ENCODE measurements at places on chromosomes 12 and 14. TPM values are rescaled to one million over a fixed set of nuclear protein-coding genes. Genes with fewer than 3 reads are reported as not detected.
A peak's percentile ranks its signal among the peaks of the same experiment; 100 is the strongest.

The ATL1 gene
- total RNA-seq: 15.8 TPM

The ESPL1 gene
- 0.17 TPM for total RNA-seq

The PRPH gene
- total RNA-seq: 24.5 TPM

- H3K4me3 ChIP-seq: no peak overlapping the region
- H3K27ac ChIP-seq: peak overlapping the region; percentile 91
- peaks cover 33% of the 10 kb centered on the region for H3K36me3 ChIP-seq
- DNase-seq: no peak
- no peaks in the 10 kb centered on the region for H3K27me3 ChIP-seq
Measured at GRCh38 chr12:124454735-124455134, 112.7 kb downstream of the NCOR2 start.

GRCh38 chr12:58787021-58787760 is 133.1 kb downstream of the LRIG3 start:
- no peak for DNase-seq
- no peaks in the 10 kb centered on the region for H3K36me3 ChIP-seq
- no peaks in the 10 kb centered on the region for H3K4me1 ChIP-seq
- H3K4me3 ChIP-seq: no peak overlapping the region
- H3K27me3 ChIP-seq: no peaks in the 10 kb centered on the region

DNA sequence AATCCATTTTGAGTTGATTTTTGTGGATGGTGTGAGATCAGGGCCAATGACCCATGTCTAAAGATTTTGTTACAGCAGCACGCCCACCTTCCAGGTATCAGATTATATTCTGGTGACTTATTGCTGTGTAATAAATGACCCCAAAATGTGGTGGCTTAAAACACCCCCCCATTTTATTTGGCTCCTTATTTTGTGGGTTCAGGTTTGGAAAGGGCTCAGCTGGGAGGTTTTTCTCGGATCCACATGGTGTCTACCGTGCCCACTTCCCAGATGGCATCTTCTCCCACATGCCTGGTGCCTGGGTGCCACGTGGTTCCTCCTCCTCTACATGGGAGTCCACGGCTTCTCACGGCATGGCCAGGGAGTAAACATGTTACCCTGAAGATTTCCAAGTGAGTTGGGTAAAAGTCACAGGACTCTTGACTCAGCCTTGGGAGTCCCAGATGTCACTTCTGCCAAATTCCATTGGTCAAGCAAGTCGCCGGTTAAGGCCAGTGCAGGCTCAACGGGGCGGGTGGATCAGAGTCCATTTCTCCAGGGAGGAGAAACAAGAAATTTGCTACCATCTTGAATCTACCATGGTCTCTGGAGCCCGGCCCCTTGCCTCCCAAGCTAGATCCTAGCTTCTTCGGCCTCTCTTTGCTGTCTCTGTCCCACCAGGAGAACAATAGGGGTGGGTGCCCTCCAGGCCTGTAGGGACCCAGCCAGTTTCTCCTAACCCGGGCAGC is 214.3 kb downstream of the KIF26A start:
- H3K4me1 ChIP-seq: peaks cover 12% of the 10 kb centered on the region
- H3K27me3 ChIP-seq: peaks cover 31% of the 10 kb centered on the region
- H3K36me3 ChIP-seq: no peaks in the 10 kb centered on the region
- no peak overlapping the region for H3K27ac ChIP-seq
- DNase-seq: no peak
- H3K4me3 ChIP-seq: no peak overlapping the region

GRCh38 chr14:99759546-99759925 is 33.7 kb upstream of the EML1 start:
- H3K27me3 ChIP-seq: no peaks in the 10 kb centered on the region
- H3K36me3 ChIP-seq: no peaks in the 10 kb centered on the region
- DNase-seq: no peak
- H3K4me3 ChIP-seq: no peak overlapping the region

GRCh38 chr14:54881761-54882401 is 20.7 kb downstream of the GCH1 start:
- H3K4me3 ChIP-seq: peak overlapping the region; percentile 56
- H3K27ac ChIP-seq: peak overlapping the region; percentile 70
- peaks cover 6% of the 10 kb centered on the region for H3K4me1 ChIP-seq
- H3K36me3 ChIP-seq: no peaks in the 10 kb centered on the region
- DNase-seq: peak; percentile 70

GRCh38 chr14:24251880-24252288 is 9.5 kb upstream of the TINF2 start:
- no peak overlapping the region for H3K27ac ChIP-seq
- H3K4me3 ChIP-seq: no peak overlapping the region
- no peaks in the 10 kb centered on the region for H3K4me1 ChIP-seq
- H3K27me3 ChIP-seq: no peaks in the 10 kb centered on the region
- no peaks in the 10 kb centered on the region for H3K36me3 ChIP-seq

- H3K4me1 ChIP-seq: peaks cover 24% of the 10 kb centered on the region
- no peaks in the 10 kb centered on the region for H3K27me3 ChIP-seq
- H3K4me3 ChIP-seq: no peak overlapping the region
- H3K27ac ChIP-seq: no peak overlapping the region
- no peak for DNase-seq
Measured at GRCh38 chr14:103805708-103806107, 41.7 kb downstream of the PPP1R13B start.

- DNase-seq: no peak
- H3K4me1 ChIP-seq: peaks cover 14% of the 10 kb centered on the region
- H3K27me3 ChIP-seq: peaks cover 20% of the 10 kb centered on the region
- no peaks in the 10 kb centered on the region for H3K36me3 ChIP-seq
Measured at GRCh38 chr14:60332869-60333268, 83.8 kb downstream of the PPM1A start.

DNA sequence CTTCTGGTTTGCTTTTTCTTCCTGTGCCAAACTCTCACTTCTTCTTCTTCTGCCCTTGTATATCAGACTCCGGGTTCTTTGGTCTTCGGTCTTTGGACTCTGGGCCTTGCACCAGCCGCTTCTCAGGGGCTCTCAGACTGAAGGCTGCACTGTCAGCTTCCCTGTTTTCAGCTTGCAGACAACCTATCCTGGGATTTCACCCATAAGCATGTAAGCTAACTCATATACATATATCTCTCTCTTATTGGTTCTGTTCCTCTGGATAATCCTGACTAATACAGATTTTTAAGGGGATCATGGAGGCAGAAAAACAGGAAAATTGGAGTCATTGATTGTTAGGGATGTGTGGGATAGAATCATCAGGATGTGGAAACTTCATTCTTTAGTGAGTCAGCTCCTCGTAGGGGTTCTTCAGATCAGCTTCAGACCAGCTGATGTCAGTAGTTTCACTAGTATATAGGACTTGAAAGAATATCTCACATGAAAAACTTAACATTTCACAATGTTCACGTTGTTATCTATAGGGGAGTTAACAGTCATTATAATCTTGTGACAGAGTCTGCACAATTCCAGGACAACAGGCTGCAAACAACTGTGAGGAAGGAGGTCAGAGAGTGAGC is 102.9 kb downstream of the RASSF9 start:
- DNase-seq: no peak
- no peaks in the 10 kb centered on the region for H3K4me1 ChIP-seq
- no peak overlapping the region for H3K27ac ChIP-seq
- no peaks in the 10 kb centered on the region for H3K36me3 ChIP-seq

GRCh38 chr14:75025082-75025481 is 22.4 kb downstream of the EIF2B2 start:
- H3K4me3 ChIP-seq: no peak overlapping the region
- no peak for DNase-seq
- no peaks in the 10 kb centered on the region for H3K4me1 ChIP-seq
- H3K27me3 ChIP-seq: no peaks in the 10 kb centered on the region

GRCh38 chr14:99729991-99730875 is 46.1 kb downstream of the CYP46A1 start:
- peak overlapping the region; percentile 63 for H3K27ac ChIP-seq
- H3K4me1 ChIP-seq: peaks cover 54% of the 10 kb centered on the region
- H3K36me3 ChIP-seq: no peaks in the 10 kb centered on the region
- peak overlapping the region; percentile 65 for H3K4me3 ChIP-seq
- DNase-seq: no peak

DNA sequence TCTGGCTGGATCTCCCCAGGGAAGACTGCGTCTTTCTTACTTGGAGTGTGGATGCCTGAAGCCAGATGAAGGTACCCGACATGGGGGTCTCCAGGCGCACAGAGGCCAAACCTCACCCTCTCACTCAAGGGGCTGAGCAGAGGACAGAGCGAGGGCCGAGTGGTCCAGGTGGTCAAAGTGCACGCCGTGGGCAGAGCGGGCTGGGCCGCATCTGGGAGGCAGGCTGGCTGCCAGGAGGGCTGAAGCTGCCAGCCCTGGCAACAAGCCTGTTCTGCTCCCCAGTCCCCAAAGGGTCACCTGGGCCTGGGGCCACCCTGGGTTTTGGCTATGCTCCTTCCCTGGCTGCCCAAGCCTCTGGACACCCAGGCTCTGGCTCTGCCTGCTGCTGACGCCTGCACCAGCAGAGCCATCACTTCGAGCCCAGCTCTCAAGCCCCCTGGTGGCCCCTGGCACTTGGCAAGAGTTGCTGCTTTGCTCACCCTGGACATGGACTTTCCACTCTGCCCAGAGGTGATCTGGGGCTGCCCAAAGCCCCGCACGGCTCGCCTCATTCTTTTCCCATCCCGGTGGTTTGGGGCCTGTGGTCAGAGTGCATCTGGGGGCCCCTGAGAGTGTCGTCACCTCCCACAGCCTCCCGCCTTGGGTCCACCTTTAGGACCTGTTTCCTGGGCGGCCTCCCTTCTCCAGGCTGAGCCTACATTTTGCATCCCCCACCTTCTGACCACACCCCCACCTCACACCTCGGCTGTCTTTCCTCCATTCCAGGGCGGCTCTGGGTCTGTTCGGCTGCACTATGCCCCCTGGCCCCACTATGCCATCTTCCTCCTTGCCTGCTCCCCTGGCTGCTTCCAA is 2.8 kb downstream of the ADSS1 start:
- no peaks in the 10 kb centered on the region for H3K27me3 ChIP-seq
- H3K4me3 ChIP-seq: no peak overlapping the region
- DNase-seq: no peak
- H3K4me1 ChIP-seq: peaks cover 42% of the 10 kb centered on the region
- H3K27ac ChIP-seq: no peak overlapping the region
- no peaks in the 10 kb centered on the region for H3K36me3 ChIP-seq
